NCI-H69 (cell line): ENCODE measurements at places on chromosomes 2 and 18.

DNA sequence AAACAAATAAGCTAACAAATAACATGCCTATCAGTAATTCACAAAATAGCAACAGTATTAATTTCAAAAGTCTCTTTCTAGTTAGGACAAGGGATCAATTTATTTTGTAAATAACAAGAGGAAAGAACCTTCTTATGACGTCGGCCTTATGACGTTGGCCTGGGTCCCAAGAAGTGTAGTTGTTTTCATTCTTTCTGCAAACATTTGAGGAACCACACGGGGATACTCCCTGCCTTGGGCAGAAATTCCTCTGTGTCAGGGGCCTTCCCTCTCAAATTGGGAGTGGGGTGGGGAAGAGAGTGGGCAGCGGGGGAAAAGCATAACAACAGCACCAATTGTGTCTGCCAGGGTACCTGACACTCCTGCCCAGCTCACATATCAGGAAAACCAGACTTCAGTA is 1.3 kb downstream of the CCDC68 start:
- DNase-seq: no peak

- peak; percentile 42 for DNase-seq
These were observed 403.5 kb downstream of the SETBP1 start for GRCh38 chr18:45084206-45084605.

GRCh38 chr2:207937823-207938222 is 87.5 kb downstream of the PLEKHM3 start:
- no peak for DNase-seq

DNA sequence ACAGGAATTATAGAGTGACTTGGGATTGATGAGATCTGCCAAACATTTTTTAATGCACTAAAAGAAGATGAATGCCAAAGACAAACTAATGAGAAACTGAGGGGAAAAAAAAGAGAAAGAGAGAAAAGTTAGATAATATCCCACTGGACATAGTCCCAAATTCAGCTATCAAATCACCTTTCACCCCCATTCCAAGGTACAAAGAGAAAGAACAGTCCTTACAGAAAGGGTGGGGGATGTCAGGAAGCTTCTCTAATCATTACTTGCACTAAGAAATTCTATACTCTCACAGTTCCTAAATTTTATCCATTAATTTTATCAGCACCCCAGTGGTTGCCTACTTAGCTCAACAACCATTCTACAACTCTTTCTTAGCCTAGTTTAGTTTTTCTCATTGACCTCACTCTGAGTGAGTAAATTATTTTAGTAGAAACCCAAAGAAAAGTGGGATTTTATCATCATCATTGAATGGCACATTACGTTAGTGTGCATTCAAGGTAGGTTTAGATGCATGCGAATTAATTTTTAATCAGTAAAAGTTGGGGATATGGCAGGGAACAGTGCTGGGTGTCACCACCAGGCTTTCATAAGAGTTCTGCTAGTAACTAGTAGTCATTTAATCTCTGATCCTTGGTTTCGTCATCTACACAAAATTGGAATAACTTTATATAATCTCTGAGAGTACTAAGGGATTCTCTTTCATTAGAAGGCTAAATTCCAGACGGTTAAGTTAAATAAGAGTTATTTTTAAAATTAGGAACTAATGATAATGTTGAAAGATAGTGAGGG is 85.3 kb upstream of the CYTIP start:
- DNase-seq: no peak

GRCh38 chr2:129888896-129889295 is 90.6 kb upstream of the RAB6C start:
- no peak for DNase-seq

- DNase-seq: peak; percentile 81
These were observed 438.7 kb upstream of the MYT1L start for GRCh38 chr2:2769481-2770431.

GRCh38 chr2:63741884-63742579 is 99.7 kb upstream of the UGP2 start:
- no peak for DNase-seq
